ENCODE measurements at places on chromosomes 1 and 21. TPM values are rescaled to one million over a fixed set of nuclear protein-coding genes. Genes with fewer than 3 reads are reported as not detected.
A peak's percentile ranks its signal among the peaks of the same experiment; 100 is the strongest.

The PCBP3 gene
- 4.3 TPM for total RNA-seq

The CREG1 gene
- 32.3 TPM for total RNA-seq

DNA sequence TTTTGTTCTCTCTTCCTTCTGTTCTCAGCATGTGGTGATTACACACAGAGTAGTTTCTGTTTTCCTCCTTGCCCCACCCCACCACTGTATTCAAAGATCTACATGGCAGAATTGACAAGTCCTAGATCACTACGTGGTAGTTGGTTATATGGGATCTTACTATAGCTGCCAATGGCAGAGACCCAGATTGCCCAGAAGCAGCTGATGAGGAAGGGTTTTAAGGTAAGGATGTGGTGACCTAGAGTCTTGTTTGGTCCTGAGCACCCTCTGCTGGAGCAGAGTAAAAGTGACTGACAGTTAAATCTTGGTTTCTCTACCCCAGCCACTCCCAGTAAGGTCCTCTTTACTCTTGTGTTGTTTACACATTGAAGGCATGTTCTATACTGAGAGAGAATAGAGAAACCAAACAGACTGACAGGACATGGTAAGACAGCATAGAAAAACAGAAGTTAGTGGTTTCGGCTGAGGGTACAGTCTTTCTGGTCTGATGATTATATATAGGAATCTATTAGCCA, 22.8 kb upstream of the STRIP1 start:
- peaks cover 30% of the 10 kb centered on the region for H3K36me3 ChIP-seq
- H3K4me3 ChIP-seq: no peak overlapping the region
- H3K27ac ChIP-seq: no peak overlapping the region
- no peak for DNase-seq

DNA sequence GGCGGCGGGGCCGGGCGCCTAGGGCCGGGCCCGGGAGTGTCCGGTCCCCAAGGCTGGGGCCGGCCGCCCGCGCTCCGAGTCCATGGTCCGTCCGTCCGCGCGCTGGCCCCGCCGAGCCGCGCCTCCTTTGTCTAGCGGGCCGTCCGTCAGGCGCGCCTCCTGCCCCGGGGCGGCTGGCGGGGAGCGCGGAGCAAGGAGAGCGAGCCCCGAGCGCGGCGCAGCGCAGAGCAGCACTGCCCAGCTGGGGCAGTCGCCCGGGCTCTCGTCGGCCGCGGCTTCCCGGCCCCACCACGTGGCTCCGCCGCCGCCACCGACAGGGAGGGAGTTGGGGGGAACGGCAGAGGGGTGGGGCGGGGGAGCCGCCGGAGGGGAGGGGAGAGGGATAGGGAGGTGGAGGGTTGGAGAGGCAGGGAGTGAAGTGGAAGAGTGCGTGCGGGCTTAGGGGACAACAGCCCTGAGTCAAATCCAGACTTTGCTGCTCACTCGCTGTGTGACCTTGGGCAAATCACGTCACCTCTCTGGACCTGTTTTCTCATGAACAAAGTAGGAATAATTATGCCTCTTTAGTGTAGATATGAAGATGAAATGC, at the start of gene NKAIN1:
TSS of gene NKAIN1 (minus strand) at position 235 of the 589 bp plus-strand sequence. CDS start 340 bp downstream, outside the sequence.
- peak within 1 kb of the TSS; percentile 97 for H3K27ac ChIP-seq
- DNase-seq: peak; percentile 43
- H3K4me1 ChIP-seq: peaks cover 10% of the 10 kb centered on the region
- H3K27me3 ChIP-seq: peaks cover 38% of the 10 kb centered on the region

GRCh38 chr1:208251911-208252835, 8.0 kb upstream of the PLXNA2 start:
- no peaks in the 10 kb centered on the region for H3K36me3 ChIP-seq
- H3K27me3 ChIP-seq: peaks cover 24% of the 10 kb centered on the region
- H3K4me1 ChIP-seq: peaks cover 19% of the 10 kb centered on the region
- peak overlapping the region; percentile 10 for H3K27ac ChIP-seq
- DNase-seq: peak; percentile 43
- H3K4me3 ChIP-seq: no peak overlapping the region

DNA sequence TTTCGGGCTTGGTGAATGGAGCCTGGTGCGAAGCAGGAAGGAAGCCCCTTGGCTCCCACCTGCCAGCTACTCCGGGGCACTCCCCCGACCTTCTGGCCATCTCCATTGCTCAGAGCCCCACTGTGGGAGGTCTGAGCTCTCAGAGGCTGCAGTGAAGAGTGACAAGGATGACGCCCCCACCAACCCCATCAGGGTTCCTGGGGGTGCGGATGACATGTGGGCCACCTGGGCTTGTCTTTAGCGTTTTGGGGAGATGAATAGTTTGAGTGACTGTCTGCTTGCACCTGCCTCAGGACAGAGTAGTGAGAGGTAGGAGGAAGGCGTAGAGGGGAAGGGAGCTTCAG, 43.2 kb upstream of the LBR start:
- DNase-seq: no peak
- no peak overlapping the region for H3K4me3 ChIP-seq
- H3K4me1 ChIP-seq: peaks cover 2% of the 10 kb centered on the region

DNA sequence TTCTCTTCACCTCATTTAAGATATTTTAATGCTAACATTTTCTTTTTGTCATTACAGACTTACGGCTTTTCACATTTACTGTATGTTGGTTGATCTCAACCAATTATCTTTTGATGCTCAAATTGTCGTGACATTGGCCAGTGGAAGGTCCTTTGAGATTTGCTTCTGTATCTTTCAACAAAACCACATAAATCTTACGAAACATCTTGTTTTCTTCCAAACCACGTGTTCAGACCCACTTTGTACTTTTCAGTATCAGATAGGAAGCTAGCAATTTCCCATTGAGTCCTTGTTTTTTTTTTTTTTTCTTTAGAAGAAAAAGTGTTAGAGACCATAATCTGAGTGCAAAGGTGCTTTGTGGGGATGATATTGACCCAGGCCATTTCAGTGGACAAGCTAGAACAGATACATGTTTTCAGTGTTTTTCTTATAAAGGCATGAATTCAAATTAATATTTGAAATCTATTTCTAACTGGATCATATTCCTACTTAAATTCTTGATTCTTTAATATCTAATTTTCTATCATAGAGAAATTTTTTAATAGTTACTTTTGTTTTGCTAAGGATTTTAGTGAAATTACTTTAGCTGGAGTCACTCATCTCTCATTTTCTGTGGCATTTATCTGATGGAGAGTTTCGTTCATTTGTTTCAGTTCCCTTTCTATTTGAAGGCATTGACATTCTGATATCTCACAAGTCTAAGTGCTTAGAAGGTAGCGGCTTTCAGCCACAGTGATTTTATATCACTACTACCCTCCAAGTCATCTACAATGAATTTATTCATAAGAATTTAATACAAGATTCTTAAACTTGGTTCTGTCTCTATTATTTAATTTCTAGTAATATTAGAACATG, 26.7 kb downstream of the ATG4C start:
- H3K4me1 ChIP-seq: no peaks in the 10 kb centered on the region
- no peak overlapping the region for H3K27ac ChIP-seq
- peaks cover 48% of the 10 kb centered on the region for H3K36me3 ChIP-seq
- no peaks in the 10 kb centered on the region for H3K27me3 ChIP-seq
- no peak overlapping the region for H3K4me3 ChIP-seq

Measured in progenitor cell of endocrine pancreas (in vitro differentiated cells).